ENCODE measurements at places on chromosomes 1 and 21.

DNA sequence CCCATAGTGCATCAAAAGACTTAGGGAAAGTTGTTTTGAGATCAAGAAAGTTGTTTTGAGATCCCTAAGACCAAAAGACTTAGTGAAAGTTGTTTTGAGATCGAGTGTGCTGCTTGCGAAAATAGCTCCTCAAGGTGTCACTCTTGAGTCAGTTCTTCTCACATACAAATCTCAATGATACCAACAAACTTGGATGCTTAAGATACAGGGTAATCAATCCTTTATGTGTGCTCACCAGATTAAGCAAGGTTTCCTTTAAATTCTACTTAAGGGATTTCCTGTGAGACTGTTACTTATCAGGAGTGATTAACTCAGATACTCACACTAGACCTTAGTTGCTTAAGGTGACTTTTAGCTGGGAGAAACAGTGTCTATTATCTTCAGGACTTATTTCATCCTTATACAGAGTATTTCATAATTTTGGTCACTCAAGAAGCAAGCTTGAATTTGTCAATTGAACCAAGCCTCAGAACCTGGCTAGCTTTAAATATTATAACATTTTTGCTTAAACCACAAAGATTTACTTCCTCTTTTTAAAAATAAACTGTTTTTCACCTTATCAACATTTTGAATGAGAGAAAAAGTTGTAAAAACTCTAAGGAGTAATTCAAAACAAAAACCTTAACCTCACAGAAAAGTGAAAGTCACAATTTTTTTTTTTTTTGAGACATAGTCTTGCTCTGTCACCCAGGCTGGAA lies 8.0 kb upstream of the RLF start:
- no peaks in the 10 kb centered on the region for H3K27me3 ChIP-seq
- H3K4me3 ChIP-seq, result no peak overlapping the region
- no peaks in the 10 kb centered on the region for H3K4me1 ChIP-seq
- DNase-seq, result no peak

GRCh38 chr1:222181191-222181590 lies 366.7 kb downstream of the HHIPL2 start:
- H3K27me3 ChIP-seq, result no peaks in the 10 kb centered on the region
- no peak overlapping the region for H3K27ac ChIP-seq

GRCh38 chr1:244941121-244941520 lies 76.8 kb upstream of the HNRNPU start:
- no peaks in the 10 kb centered on the region for H3K4me1 ChIP-seq
- no peaks in the 10 kb centered on the region for H3K27me3 ChIP-seq
- H3K36me3 ChIP-seq, result no peaks in the 10 kb centered on the region
- no peak overlapping the region for H3K27ac ChIP-seq

- H3K4me1 ChIP-seq, result peaks cover 20% of the 10 kb centered on the region
- H3K36me3 ChIP-seq, result no peaks in the 10 kb centered on the region
- no peak overlapping the region for H3K27ac ChIP-seq
- H3K27me3 ChIP-seq, result no peaks in the 10 kb centered on the region
- H3K4me3 ChIP-seq, result no peak overlapping the region
- no peak for DNase-seq
These were observed 3.4 kb upstream of the PDE9A start for GRCh38 chr21:42650033-42650370.

DNA sequence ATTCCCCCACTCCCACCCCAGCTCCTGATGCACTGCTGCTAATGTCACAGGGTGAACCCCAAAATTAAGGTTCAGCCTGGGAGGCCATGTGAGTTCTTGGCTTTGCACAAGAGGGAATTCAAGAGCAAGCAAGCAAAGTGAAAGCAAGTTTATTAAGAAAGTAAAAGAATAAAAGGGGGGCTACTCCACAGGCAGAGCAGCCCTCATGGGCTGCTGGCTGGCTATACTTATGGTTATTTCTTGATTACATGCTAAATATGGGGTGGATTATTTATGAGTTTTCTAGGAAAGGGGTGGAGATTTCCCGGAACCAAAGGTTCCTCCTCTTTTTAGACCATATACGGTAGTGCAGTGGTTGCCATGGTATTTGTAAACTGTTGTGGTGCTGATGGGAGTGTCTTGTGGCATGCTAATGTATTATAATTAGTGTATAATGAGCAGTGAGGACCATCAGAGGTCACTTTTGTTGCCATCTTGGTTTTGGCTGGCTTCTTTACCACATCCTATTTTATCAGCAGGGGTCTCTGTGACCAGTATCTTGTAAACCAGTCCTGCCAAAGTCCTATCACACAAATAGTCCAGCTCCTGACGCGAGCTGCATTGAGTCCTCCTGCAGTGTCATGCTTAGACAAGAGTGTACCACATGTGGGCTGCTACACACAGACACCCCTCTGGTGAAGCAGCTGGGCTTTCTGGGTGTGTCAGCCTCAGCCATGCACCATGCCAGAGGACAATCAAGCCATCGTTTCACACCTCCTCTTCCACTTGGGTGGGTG lies 46.4 kb upstream of the CSF1 start:
- no peaks in the 10 kb centered on the region for H3K27me3 ChIP-seq
- no peak overlapping the region for H3K4me3 ChIP-seq
- H3K4me1 ChIP-seq, result peaks cover 15% of the 10 kb centered on the region
- H3K36me3 ChIP-seq, result no peaks in the 10 kb centered on the region

DNA sequence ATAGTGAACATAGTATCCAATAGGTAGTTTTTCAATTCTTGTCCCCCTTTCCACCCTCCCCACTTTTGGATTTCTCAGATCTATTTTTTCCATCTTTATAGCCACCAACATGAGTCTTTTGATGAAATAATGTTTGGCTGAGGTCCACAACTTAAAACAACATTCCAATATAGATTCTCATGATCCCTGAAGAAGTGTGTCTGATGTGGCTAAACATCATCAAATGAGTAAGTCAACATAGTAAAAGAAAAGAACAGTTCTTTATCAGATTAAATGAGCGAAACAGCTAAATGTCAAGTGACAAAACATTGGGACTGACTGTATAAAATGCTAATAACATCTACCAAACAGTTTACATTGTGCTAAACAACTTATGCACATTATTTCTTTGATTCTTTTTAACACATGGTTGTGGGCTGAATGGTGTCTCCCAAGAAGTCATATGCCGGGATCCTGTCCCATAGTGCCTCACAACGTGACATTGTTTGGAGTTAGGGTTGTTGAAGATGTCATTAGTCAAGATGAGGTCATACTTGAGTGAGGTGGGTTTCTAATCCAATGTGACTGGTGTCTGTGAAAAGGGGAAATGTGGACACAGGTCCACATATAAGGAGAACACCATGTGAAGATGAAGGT lies 453.6 kb downstream of the LTN1 start:
- H3K4me1 ChIP-seq, result no peaks in the 10 kb centered on the region
- H3K4me3 ChIP-seq, result no peak overlapping the region
- no peak overlapping the region for H3K27ac ChIP-seq
- no peak for DNase-seq

DNA sequence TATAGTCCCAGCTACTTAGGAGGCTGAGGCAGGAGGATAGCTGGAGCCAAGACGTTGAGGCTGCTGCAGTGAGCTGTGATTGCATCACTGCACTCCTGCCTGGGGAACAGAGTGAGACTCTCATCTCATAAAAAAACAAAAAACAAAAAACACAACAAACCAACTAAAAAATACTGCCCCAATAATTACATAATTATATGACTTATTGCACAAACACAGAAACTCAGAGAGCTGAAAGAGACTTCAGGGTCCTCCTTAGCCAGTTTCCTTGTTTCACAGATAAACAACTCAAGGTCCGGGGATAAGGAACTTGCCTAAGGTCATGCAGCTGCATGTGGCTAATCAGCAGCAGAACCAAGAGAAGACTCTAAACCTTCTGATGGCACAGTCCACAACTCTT lies 11.9 kb downstream of the EXTL2 start:
- no peak overlapping the region for H3K4me3 ChIP-seq
- H3K27ac ChIP-seq, result no peak overlapping the region
- H3K4me1 ChIP-seq, result no peaks in the 10 kb centered on the region
- H3K27me3 ChIP-seq, result no peaks in the 10 kb centered on the region

GRCh38 chr1:27095576-27095975 lies 59.3 kb downstream of the SLC9A1 start:
- H3K27ac ChIP-seq, result no peak overlapping the region
- no peaks in the 10 kb centered on the region for H3K36me3 ChIP-seq
- peaks cover 33% of the 10 kb centered on the region for H3K4me1 ChIP-seq
- DNase-seq, result no peak

DNA sequence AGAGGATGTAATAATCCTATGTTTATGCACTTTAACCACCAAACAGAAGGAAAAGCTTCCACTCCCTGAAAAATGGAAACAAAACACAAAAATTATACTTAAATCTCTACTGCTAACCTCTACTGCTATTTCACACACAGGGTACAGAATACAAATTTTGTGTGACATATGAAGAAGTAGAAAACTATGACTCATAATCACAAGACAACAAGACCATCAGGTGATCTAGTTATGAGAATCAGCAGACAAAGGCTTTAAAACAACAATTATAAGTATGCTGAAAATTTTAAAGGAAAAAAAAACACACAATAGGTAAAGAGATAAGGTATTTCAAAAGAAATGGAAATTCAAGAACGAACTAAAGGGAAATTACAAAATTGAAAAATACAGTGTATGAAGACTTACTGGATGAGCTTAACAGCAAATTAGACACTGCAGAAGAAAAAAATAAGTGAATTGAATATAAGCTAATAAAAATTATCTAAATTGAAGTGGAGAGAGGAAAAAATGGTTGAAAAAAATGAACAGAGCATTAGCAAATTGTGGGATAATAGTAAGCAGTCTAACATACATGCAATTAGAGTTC lies 13.6 kb upstream of the NAV1 start:
- H3K27ac ChIP-seq, result no peak overlapping the region
- no peaks in the 10 kb centered on the region for H3K27me3 ChIP-seq
- H3K4me1 ChIP-seq, result no peaks in the 10 kb centered on the region
- no peak overlapping the region for H3K4me3 ChIP-seq
- DNase-seq, result no peak

GRCh38 chr1:156646738-156647211 lies 4.9 kb downstream of the BCAN start:
- no peak overlapping the region for H3K27ac ChIP-seq
- H3K27me3 ChIP-seq, result peaks cover 6% of the 10 kb centered on the region
- DNase-seq, result no peak
- peaks cover 6% of the 10 kb centered on the region for H3K4me1 ChIP-seq
- H3K36me3 ChIP-seq, result no peaks in the 10 kb centered on the region
- H3K4me3 ChIP-seq, result no peak overlapping the region

- H3K27me3 ChIP-seq, result no peaks in the 10 kb centered on the region
- H3K4me3 ChIP-seq, result no peak overlapping the region
- no peaks in the 10 kb centered on the region for H3K4me1 ChIP-seq
- H3K27ac ChIP-seq, result no peak overlapping the region
- H3K36me3 ChIP-seq, result no peaks in the 10 kb centered on the region
These were observed 10.0 kb downstream of the LRRC40 start for GRCh38 chr1:70195342-70195741.

DNA sequence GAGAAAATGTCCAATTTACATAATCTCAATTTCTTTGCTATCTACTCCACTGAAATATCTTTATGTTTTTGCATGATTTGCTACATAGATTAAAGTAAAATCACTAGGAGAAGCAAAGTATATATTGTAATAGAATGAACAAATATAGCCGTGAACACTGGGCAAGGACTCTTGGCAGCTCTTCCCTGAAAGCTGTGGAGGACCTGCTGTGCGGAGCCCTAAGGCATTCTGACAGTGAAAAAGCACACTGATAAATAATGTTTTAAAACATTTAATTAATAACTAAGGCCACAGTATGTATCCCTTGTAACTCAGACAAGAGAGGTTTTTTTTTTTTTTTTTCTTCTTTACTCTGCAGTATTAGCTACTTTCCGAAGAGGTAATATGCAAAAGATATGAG lies 256.1 kb upstream of the DPYD start:
- H3K4me1 ChIP-seq, result no peaks in the 10 kb centered on the region
- H3K27ac ChIP-seq, result no peak overlapping the region
- H3K36me3 ChIP-seq, result no peaks in the 10 kb centered on the region
- no peaks in the 10 kb centered on the region for H3K27me3 ChIP-seq

DNA sequence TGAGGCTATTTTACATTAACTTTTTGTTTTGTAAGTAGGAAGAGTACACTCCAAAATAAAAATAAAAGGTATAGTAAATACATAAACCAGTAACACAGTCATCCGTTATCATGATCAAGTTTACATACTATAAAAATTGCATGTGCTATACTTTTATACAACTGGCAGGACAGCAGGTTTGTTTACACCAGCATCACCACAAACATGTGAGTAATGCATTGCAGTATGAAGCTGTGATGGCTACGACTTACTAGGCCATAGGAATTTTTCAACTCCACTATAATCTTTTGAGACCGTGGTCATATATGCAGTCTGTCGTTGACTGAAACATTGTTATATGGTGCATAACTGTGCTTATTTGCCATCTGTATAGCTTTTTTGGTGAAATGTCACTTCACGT lies 106.2 kb downstream of the CENPF start:
- no peak overlapping the region for H3K27ac ChIP-seq
- H3K36me3 ChIP-seq, result no peaks in the 10 kb centered on the region
- no peak for DNase-seq

GRCh38 chr1:51933344-51933743 lies 54.8 kb upstream of the NRDC start:
- no peak for DNase-seq
- H3K27ac ChIP-seq, result no peak overlapping the region
- no peaks in the 10 kb centered on the region for H3K36me3 ChIP-seq

DNA sequence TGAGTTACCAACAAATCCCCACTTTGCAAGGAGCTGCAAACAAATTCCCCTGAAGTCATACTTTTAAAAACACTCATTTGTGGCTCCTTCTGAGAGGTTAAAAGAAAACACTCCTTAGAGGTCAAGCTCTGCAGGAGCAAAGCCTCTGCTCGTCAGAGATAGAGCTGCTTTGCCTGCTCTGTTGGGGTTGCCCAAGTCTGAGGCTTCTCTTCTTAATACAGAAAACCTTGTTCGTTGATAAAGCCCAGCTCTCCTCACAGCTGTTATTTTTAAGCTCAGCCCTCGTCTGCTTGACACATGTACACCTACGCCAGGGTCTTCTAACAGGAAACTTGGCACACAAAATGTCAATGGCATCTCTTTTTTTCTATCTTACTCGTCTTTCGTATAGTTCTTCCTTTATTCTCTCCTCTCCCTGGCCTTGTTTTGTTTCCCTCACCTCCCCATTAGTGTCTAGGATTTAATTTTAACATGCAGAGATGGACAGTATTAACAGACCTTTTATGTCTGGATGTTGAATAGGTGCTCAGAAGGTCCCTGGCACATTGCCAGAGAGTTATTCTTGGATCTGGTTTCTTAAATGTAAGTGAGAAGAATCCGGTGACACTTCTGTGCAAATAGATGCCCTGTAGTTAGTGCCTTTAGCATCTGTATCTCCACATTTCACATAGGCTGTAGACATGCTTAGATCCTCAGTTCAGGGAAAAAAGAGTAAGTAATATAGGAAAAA lies 86.0 kb downstream of the LRRC53 start:
- no peaks in the 10 kb centered on the region for H3K27me3 ChIP-seq
- no peaks in the 10 kb centered on the region for H3K36me3 ChIP-seq
- no peaks in the 10 kb centered on the region for H3K4me1 ChIP-seq
- H3K4me3 ChIP-seq, result no peak overlapping the region
- no peak for DNase-seq

- DNase-seq, result no peak
- peak overlapping the region; percentile 41 for H3K27ac ChIP-seq
- H3K4me1 ChIP-seq, result peaks cover 7% of the 10 kb centered on the region
- no peak overlapping the region for H3K4me3 ChIP-seq
- H3K27me3 ChIP-seq, result no peaks in the 10 kb centered on the region
These were observed 14.3 kb downstream of the LRRC41 start for GRCh38 chr1:46289134-46289494.

Measured in upper lobe of left lung (tissue), 6 donors.